ENCODE measurements at places on chromosomes 1 and 21.

GRCh38 chr21:25039461-25040380 is 567.6 kb downstream of the MRPL39 start:
- peak; percentile 65 for DNase-seq

DNA sequence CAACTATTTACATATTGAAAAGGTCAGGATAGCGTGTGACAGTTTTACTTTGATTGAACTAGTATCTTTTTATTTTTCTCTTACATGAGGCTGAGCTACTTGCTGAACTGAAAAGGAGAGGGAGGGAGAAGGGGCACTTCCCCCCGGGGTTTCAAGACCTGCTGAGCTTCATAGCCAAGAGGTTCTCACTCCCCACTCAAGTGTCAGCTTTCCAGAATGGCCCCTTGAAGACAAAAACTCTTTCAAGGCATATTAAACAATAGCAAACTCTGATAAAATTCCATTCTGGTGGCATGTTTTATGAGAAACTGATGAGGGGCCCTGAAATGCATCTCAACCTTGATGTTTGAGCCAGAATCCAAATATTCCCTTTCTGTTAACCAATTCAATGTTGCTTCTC is 143.0 kb downstream of the KAZN start:
- no peak for DNase-seq

GRCh38 chr1:6001992-6002576 is 9.9 kb upstream of the NPHP4 start:
- DNase-seq, result no peak

DNA sequence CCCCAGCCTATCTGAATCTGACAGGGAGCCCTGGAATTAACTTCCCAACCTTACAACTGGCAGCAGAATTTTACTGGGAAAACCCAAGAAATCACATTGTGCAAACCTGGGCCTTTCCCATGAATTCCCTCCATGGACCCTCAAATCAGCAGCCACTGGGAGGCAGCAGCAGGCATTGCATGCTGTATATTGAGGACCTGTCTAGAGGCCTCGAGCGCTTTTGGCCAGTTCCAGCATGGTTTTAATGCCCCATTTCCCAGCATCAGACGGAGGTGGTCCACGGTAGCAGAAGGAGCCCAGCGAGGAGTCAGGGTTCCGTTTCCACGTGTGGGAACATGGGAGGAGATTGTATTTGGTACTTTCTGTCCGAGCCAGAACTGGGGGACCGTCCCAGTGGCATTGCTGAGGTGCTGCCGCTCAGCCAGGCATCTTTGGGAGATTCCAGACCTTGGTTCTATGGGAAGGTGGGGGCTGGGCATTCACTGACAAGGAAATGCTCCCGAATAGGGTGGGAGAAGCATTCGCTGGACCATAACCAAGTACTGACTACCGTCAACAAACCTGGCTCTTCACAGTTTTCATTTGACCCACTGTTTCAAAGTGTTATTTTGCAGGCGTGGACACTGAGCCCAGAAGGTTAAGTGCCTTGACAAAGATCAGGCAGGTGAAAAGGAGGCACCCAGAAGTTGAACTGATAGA is 15.9 kb downstream of the BMP8A start:
- no peak for DNase-seq

DNA sequence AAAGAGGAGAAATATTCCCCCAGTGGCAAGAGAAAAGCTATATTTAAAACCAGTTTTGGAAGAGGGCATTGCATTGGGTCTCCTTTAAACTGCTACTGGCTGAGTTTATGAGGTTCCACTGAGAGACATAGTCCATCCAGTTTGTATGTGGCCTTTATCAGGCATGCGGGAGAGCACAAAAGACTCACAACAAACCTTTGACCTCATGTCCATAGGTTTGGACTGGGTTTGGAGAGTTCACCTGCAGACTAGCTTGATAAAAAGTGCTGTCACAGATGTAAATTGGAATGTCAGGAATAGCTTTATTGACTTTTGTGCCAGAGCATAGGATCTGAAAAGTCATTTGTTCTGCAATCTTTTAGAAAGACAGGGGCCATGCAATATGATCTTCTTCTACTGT is 131.0 kb upstream of the NRIP1 start:
- no peak for DNase-seq

GRCh38 chr21:18146820-18147219 is 97.8 kb upstream of the CHODL start:
- no peak for DNase-seq

DNA sequence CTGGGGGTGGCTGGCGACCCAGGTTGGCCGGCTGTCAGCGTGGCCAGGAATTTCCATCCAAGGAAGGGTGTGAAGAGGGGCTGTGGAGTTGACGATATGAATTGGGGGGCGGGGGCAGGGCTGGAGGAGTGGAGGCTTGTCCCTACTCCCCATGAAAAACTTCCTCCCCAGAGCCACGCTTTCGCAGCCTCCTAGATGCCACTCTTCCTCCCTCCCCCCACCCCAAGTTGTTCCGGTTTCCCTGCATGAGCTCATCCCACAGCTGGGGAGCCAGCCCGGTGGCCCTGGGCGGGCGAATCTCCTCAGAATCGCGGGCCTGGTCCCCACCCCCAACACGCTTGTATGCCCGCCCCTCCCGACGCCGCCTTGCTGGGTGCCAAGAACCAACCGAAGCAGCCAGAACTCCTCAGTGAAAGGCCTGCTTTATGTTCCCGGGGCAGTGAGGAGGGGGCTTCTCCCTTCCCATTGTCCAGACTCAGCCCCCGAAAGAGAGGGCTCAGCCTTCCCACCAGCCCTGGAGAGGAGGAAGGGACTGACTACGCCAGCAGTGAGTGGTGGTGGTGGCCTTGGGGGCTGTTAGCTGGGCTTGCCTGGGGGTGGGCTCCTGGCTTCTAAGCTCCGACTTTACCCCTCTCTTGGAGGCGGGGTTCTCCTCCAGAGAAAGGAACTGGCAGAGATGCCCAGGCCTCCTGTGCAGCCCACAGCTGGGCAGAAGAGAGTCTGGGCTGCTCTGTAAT is 1.8 kb upstream of the CSMD2 start:
- DNase-seq, result peak; percentile 78

- no peak for DNase-seq
Observed at GRCh38 chr1:4616831-4617465, 37.5 kb upstream of the AJAP1 start.

- DNase-seq, result no peak
Observed at GRCh38 chr1:208235356-208235981, 8.7 kb downstream of the PLXNA2 start.

DNA sequence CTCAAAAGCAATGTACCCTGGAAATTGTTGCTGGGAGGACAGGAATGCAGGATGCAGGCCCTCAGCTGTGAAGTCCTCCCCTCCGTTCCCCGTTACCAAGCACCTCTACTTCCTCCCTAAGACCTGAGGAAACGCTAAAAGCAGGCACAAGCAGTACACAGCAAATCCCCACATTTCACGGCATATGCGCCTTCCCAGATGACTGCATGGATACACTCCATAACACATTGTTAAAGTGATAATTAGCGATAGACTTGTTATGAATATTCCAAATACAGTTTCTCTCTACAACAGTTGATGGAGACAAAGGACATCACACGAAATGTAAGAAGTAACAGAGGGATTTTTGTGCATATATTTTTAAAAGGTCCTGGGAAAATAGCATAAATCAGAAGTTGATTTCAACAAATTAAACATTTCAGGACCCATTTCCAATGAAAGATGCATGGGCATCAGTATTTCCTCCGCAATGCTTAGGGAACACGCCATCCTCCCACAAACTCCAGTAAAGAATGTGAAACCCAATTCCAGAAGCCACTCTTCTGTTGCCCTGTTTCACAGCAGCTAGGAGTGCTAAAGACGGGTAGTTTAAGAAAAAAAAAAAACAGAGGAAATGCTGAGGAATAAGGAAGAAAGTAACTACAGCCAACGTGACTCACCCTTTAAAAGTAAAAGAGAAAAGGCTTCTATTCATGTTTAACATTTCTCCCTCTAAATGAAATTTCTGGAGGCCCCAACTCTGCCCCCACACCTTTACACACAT is 75.5 kb downstream of the HIVEP3 start:
- DNase-seq, result no peak

DNA sequence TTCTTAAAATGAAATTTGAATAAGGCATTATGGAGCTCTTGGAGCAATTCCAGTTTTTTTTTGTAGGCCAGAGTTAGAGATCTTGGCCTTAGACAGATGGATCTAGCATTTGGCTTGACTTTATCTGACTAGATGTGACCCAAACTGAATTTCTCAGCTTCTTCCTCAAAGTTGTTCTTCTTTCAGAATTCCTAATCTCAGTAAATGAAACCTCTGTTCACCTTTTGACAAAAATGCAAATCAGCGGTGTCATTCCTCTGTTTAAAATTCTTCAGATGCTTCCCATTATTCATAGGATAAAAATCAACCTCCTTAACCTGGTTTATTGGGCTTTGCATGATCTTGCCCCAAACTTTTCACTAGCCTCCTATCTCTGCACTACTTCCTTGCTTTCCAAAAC is 177.6 kb downstream of the RASAL2 start:
- peak; percentile 56 for DNase-seq

GRCh38 chr1:86965012-86965826 is 50.8 kb downstream of the HS2ST1 start:
- peak; percentile 44 for DNase-seq

DNA sequence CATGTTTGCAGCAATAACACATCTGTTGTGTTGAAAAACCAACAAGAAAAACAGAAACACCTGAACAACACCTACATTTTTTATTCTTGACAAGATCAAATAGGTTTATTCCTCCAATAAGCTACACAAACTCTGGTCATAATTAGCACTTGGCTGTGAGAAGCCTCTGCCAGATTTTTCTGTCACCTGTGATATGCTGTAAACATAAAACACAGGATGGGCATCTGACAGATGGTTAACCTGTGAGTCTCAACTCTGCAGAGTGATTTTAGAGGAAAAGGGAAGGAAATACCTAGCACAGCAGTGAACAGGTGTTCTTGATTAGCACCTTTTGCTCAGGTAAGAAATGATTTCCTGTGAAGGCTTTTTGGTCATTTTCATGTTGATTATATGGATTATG is 175.4 kb upstream of the COA6 start:
- no peak for DNase-seq

GRCh38 chr1:34663031-34663430 is 91.8 kb upstream of the GJB5 start:
- no peak for DNase-seq

DNA sequence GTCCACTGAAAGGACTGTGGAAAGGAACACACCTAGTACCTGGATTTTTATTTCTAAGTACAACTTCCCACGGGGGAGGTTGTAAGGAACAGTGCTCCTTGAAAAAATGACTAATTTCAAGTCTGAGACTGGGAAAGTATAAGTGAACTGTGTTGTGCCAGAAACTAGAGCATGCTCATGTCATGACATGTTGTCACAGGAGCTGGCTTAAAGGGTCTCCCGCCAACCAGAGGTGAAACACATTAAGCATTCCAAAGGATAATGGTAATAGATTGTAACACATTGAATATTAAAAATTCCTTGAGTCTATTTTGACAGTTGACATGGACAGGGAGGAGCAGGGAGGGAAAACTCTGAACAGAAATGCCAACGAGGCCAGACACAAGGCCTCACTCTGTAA is 6.3 kb downstream of the ATP2B4 start:
- DNase-seq, result no peak

- DNase-seq, result no peak
Observed at GRCh38 chr1:111819566-111820263, 64.0 kb downstream of the DDX20 start.

- DNase-seq, result no peak
Observed at GRCh38 chr1:225963735-225964530, 22.9 kb upstream of the LEFTY2 start.

DNA sequence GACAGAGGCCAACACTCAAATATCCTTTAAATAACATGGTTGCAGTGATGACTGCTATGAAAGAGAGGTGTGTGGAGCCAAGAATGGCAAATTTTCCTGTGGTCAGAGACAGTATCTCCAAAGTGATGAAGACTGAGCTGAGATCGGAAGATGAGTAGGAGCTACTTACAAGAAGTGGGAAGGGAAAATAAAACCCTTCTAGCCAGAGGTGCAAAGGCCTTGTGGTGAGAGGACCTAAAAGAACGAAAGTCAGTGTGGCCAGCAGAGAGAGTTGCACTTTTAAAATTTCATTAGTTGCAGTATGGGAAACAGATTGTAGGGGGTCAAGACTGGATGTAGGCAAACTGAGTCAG is 17.8 kb downstream of the SLAMF7 start:
- DNase-seq, result no peak

Measured in pons (tissue), 1 donor.